ENCODE measurements at places on chromosomes 3 and 15.

- no peak for DNase-seq
Measured at GRCh38 chr15:101528108-101528916, 38.8 kb upstream of the PCSK6 start.

DNA sequence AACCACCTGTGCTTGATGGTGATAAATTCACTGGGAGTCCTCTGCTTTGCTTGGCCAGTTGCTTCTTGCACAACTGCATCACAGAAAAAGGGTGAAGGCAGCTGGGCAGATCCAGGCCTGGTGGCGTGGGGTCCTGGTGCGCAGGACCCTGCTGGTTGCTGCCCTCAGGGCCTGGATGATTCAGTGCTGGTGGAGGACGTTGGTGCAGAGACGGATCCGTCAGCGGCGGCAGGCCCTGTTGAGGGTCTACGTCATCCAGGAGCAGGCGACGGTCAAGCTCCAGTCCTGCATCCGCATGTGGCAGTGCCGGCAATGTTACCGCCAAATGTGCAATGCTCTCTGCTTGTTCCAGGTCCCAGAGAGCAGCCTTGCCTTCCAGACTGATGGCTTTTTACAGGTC, 31.1 kb upstream of the IQCF2 start:
- no peak for DNase-seq

DNA sequence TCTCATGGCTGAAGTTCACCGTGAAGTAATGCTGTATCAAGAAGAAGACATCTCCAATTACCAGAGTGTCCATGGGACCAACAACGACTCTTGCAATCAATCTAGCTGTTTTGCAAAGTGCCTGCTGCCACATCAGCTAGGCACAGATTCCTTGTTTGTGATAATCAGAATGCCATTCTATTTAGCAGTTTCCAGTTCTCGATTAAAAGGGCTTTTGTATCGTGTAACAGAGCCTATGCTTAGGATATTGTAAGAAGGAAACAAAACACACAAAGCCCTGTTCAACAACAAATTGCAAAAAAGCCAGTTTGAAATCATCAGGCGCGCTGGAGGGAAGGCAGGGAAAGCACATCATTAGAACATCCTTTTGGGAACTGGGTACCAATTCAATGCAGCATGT, 26.1 kb downstream of the RASGRF1 start:
- no peak for DNase-seq

DNA sequence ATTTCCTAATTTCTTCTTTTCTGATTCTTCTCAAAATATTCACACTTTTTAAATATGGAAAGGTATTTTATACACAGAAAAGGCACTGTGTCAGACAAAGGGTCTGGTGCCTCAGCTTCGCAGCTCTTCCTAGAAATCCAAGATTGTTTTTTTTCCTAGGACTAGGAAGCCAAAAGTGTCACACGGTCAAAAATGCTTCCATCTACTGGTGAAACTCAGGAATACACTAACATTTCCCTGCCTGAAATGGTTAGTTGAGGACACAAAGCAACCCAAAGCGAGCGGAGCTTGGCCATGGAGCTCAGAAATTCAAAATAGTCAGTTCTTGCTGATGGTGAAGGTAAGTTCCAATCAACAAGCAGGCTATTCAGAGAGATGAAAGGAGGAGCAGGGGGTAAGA, 426.5 kb upstream of the RASGRP1 start:
- no peak for DNase-seq

GRCh38 chr3:196166741-196167140, 44.5 kb downstream of the ZDHHC19 start:
- DNase-seq: no peak

DNA sequence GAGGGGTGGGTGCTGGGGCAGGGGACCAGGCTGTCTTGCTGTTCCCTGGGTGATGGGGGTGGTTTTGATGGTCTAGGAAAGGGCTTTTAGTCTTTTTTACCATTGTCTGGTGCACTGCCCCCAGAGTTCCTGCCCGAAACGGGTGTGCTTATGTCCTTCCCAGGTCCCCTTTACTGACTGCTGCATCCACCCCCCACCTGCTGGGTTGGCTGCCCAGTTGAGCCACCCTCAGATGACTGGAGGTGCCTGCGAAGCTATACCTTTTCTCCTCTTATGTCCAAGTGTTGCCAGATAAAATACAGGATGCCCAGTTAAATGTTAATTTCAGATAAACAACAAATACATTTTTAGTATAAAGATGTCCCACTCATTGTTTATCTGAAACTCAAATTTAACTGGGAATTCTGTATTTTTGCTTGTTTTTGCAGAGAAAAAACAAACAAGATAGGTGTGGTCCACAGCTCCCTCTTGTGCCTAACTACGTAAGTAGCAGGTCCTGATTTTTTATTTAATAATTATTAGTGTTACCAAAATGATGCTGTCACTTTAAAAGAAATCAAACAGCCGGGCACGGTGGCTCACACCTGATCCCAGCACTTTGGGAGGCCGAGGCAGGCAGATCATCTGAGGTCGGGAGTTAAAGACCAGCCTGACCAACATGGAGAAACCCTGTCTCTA, 6.1 kb upstream of the RPP14 start:
- no peak for DNase-seq

GRCh38 chr3:178947738-178948137, 123.9 kb downstream of the ZMAT3 start:
- no peak for DNase-seq

DNA sequence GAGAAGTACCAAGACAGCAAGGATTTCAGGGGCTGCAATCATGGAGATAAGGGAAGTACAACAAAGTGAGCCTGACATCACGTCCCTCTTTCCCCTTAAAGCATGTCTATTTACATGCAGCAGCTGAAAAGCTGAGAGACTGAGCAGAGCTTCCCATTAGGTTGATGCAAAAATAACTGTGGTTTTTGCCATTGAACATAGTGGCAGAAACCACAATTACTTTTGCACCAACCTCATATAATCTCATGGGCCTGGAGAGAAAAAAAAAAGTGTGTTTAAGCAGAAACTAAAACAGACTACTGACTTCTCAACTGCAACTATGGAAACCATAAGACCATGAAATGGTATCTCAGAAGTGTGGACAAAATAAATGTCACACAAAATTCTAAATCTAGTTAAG, 48.3 kb downstream of the CCDC12 start:
- no peak for DNase-seq

DNA sequence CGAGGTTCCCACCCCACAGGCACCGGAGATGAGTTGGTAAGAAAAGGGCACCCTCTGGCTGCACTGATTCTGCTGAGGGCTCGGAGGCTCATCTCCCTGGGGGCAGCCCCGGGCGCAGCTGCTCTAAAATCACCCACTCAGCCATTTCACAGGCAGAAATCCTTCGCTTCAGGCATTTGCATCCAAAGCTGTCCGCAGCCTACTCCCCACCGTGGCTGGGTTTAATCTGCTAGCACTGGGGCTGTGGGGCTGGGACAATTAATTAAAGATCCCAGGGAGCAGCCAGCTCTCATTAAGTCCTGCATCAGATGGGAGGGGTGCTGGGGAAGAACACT, 104.3 kb upstream of the PRR20G start:
- no peak for DNase-seq

DNA sequence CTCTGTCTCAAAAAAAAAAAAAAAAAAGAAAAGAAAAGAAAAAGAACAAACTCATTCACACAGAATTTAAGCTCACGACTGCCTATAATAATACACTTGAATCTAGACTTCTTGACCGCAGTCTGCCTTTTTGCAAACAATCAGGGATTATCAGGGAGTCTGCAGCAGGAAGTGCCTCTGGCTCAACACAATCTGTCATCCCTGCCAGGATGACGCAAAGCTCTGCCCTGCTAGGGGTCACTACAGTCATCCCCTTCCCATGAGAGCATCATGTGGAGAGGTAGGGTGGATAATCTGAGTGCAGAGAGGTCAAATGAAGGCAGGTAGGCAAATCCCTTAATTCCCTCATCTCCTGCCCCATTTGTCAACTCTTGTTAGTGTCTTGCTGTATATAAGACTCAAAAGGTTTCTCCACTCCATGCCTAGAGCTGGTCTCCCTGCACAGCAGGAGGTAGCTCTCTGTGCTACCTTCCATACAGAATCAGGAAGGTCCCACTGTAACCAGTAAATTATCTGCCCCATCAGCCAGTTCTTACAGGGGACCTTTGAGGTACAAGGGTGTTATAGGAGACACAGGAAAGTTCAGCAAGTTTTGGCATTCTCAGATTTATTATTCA, 4.2 kb downstream of the UBAP1L start:
- no peak for DNase-seq

DNA sequence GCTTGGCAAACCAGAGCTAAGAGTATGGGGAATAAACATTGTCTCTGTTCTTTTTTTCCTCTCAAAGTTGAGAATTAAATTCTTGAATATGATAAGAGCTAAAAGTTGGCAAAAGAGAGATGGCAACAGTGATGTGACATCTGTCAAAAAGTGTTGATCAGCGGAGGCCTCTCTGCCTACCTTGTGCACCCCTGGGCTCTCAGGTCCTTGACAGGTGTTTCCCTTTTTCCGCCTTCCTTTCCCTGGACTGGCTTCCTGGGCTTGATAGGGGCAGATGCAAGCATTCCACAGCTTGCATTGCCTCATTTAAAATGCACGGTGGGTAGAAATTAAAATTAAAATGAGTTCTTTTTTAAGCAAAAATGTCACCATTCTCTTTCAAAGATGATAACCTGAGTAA, 84.2 kb downstream of the NSUN3 start:
- DNase-seq: no peak

DNA sequence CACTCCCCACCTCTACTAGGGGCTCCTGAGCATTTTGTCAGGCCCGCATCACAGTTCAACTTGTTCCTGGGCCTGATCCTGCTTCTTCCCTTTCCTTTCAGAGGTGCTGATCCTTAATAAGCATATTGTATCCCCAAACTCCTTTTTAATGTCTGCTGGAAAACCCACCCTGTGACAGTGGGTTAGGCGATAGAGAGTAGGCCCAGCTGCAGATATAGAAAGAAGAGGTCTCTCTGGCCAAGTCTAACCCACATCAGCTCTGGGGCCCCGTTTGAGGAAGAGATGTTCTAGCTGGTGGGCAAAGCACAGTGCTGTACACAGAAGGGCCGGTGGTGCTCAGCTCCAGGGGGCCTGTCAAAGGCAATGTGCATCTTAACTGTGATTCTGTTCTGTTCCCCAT, 34.3 kb upstream of the ST6GAL1 start:
- no peak for DNase-seq

DNA sequence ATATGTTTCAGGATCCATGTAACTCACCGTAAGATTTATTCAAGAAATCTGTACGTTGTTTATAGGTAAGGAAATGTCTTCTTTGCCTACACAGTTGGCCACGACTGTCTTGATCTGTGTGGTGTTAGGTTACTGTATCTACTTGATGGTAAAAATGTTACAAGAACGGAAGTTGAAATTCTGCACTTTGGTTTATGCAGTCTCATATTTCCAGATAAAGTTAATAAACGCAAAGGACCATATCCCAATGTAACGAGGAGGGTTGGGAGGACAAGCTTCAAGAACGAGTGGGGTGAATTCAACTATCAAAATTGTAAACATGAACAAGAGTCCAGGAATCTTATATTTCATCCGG, 1.0 kb downstream of the USF3 start:
- no peak for DNase-seq

DNA sequence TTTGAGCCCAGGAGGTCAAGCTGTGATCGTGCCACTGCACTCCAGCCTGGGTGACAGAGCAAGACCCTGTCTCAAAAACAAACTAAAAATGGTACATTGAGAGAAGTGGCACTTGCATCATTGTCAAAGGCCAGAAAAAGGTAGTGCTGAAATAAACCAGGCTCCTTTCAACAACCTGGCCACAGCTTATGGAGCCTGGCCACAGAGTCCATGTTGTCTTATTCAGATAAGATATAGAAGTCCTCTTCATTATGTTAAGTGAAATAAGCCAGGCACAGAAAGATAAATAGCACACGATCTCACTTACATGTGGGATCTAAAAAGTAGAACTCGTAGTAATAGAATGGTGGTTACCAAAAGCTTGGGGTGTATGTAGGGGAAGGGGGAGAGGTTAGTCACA, 34.8 kb downstream of the EMC4 start:
- no peak for DNase-seq

DNA sequence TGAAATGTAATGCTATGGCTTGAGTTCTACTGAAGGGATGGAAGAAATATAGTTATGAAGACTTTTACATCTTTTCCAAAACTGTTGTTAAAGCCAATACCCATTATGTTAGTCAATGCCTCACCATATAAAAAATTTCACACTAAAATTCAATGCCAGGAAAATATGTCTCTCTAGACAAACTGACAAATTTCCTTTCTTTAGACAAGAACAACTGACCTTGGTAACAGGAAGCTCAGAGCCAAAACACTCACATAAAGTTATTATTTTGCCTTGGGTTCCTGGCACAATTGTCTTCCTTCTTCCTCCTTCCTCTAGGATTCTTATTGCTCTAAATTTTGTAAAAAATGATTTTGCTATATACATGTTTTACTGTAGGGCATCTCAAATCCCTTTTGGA, 26.7 kb downstream of the INTS14 start:
- DNase-seq: no peak

DNA sequence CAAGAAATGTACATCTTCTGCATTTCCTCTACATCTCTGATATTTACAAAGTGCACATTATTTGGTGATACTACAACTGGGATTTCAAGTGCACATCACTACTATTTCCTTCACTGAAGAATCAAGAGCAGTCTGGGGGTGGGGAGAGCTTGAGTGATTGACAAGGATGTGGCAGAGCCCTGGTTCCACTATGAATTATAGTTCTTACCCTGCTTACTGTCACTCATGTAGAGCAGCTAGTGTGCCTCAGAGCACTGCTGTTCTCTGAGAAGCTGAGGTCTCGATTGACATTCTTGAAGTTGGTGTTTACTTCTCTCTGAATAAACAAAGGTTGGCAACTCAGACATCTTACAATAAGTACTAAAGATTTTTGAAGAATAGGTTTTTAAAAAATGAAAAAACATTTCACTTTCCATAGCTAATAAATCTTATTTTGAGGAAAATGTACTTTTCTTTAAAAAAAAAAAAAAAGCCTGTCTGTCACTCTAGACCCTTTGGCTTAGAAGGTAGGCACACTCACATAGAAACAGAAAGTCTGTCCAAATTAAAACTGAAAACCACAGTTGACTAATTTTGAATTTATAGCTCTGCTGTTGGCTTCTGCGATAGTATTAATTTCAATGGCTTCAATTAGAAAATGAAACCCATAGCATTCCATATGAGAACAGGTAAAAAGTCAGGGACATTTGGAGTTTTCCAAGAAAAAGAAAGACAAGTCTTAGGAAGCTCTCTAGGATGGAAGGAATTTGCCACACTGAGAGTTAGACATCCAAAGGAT, 5.6 kb downstream of the GREM1 start:
- DNase-seq: no peak

GRCh38 chr3:48607519-48607918, 1.9 kb downstream of the UQCRC1 start:
- DNase-seq: no peak

DNA sequence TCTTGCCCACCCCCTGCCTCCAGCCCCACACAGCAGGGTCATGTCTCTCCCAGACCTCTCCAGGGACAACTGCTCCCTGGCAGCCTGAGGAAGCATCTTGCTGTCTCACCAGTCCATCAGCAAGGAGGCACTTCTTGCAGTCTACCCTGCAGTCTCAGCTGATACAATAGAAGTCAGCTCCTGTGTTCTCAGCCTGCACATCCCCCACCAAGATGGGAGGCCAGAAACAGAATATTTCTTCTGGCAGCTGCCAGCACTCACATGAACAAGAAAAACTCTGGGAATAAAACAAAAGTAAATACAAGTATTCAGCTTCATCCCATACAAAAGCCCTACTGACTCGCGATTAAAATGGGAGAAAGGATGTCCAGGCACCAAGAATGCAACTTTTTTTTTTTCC, 457.4 kb upstream of the PROK2 start:
- DNase-seq: no peak

Data from stimulated activated CD4-positive, alpha-beta T cell treated with anti-CD3 and anti-CD28 coated beads, Interleukin-1b, Interleukin-23, amount 100 ng/mL, for 4 hours (primary cell).